MV-4-11 (cell line): ENCODE measurements at places on chromosomes 7 and 10.

DNA sequence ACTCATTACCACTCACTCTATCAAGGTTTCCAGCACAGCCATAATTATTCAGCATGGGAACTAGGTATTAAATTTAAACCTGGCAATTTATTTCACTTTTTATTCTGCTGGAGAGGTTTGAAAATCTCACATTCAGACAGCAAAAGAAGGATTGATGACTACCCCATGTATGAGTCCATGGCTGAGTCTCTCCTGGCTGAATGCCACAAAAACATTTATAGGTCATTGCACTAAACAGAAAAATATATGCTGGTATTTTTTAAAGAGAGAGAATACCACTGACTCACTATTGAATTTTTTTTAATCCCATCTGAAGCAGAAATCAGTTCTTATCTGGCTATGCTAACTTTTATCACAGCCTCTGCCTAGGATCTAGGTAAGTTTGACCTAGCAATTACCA is 336.3 kb downstream of the PPP1R3A start:
- no peak for DNase-seq

- no peak for DNase-seq
Observed at GRCh38 chr10:62010366-62010765, 108.9 kb downstream of the ARID5B start.

- no peak for DNase-seq
Observed at GRCh38 chr7:155840909-155841308, 28.6 kb upstream of the SHH start.

DNA sequence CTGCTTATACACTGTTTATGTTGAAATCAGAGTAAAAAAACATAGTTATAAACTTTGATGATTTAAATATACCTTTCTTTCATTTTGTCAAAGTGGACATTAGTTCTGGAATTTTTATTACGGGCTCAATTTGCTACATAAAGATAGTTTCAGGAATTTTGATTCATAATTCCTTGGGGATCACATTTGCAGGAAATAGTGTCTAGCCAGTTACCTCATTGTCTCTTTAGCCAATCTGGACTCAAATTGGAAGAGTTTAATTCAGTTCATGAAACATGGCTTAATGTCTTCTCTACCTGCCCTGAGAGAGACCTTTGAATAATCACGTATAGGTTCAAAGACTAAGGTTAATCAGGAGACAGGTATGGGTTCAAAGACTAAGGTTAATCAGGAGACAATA is 262.6 kb downstream of the HGF start:
- no peak for DNase-seq

DNA sequence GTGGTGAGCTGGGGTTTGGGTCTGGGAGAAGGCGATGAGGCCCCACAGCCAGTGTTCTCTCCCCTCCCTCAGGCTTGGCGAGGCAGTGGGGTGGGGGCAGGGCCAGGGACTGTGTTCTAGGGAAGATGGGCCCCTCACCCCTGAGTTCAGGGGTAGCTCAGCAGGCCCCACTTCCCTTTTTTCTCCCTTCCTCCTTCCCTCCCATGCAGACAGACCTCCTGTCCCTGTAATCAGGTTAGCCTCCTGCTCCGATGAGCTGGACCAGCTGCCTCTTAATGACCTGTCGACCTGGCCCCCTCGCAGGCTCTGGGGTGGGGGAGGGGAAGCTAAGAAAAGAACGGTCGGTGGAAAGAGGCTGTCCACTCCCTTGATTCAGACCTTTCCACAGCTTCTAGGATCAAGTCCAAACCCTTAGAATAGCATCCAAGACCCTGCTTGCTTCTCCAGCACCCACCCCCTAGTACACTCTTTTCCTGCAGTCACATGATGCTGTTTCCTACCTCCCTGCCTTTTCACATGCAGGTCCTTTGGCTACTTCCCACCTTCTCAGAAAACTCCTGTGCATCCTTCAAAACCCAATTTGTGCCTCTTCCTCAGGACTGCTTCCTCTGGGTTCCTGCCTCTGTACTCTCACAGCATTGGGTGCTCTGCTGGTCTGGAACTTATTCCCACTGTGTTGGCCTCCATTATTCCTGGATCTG is 64.1 kb downstream of the ZMIZ1 start:
- peak; percentile 76 for DNase-seq

DNA sequence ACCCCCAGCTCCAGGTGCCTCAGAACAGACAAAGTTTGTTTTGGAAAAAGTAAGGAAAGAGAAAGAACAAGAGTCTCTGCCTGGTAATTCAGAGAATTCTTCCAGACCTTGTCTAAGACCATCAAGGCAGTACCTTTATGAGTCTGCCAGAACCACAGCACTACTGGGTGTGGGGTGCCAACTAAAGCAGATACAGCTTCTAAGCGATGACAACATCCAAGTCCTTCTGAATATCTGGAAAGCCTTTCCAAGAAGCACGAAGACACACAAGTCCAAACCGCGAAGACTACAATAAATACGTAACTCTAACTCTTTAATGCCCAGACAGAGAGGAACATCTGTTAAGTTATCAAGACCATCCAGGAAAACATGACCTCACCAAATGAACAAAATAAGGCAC is 94.3 kb downstream of the SIRT1 start:
- DNase-seq = no peak

- DNase-seq = no peak
Observed at GRCh38 chr7:86301301-86301700, 342.4 kb upstream of the GRM3 start.

- no peak for DNase-seq
Observed at GRCh38 chr7:105367458-105367857, 21.3 kb downstream of the SRPK2 start.

DNA sequence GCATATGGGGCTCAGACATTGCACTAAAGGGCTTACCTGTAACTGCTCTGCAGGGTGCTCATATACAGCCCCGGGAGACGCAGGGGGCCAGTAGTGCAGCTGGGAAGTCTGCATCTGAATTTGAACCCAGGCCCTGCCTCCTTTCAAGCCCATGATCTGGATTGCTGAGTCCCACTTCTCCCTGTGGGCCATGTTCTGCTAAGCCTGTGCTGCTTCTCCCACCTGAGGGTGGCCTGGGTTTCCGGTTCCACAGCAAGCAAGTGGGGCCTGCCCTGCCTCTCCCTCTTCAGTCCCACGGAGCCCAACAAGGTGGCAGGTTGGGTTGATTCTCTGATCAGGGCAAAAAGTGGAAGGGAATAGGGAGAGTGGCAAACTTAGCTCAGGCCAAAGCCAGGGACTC is 56.6 kb upstream of the GDF10 start:
- DNase-seq = no peak

- no peak for DNase-seq
Observed at GRCh38 chr7:36034020-36034419, 119.0 kb upstream of the EEPD1 start.

DNA sequence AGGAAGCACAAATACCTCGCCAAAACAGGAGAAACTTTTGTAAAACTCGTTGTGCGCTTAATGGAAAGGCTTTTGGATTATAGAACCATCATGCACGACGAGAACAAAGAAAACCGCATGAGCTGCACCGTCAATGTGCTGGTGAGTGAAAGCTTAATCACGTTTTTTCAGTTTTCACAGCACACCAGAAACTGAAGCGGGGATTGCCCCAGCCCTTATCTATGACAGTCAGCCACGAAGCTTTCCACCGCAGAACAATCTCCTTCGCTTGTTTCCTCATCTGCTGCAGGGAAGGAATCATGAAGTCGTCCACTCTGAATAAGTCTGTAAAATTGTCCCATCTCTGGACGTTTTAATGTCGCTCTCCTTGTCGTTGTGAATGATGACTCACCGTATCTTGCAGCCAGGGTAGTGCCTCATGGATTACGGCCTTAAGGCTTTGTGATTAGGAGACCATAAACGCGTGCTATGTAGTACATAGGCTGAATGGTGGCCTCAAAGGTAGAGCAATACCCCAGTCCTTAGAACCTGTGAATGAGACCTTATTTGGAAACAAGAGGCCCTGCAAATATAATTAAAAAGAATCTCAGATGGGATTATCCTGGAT is 174.9 kb upstream of the NPS start:
- no peak for DNase-seq

DNA sequence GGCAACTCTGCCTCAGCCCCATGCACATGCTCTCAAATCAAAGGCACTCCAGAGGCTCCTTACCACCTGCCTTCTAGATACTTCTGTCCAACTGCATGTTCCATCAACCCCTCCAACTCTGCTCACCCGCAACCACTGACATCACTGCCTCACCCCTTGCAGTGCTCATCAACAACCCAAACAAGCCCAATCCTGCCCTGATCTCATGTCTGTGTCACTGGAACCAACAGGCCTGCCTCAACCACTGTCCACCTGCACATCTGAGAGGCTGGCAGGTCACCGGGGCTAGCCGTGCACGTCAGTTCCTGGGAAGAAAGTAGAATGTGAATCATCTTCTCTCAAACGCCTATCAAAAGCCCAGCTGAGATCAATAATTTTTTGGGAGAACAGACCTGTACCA is 33.3 kb downstream of the CTBP2 start:
- DNase-seq = no peak

DNA sequence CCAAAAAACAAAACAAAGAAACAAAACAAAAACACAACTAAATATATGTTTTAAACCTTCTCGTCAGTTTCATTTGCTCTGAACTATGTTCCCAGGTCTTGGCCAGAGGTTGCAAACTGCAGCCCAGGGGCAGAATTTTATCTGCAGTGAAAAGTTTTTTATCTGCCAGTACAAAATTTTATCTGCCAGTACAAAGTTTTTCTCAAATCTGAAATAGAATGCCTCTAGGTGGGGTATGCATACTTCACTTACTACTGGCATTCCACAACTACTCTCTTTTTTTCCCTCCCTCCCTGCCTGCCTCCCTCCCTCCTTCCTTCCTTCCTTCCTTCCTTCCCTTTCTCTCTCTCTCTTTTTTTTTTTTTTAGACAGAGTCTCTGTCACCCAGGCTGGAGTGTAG is 9.4 kb upstream of the CLDN3 start:
- no peak for DNase-seq

DNA sequence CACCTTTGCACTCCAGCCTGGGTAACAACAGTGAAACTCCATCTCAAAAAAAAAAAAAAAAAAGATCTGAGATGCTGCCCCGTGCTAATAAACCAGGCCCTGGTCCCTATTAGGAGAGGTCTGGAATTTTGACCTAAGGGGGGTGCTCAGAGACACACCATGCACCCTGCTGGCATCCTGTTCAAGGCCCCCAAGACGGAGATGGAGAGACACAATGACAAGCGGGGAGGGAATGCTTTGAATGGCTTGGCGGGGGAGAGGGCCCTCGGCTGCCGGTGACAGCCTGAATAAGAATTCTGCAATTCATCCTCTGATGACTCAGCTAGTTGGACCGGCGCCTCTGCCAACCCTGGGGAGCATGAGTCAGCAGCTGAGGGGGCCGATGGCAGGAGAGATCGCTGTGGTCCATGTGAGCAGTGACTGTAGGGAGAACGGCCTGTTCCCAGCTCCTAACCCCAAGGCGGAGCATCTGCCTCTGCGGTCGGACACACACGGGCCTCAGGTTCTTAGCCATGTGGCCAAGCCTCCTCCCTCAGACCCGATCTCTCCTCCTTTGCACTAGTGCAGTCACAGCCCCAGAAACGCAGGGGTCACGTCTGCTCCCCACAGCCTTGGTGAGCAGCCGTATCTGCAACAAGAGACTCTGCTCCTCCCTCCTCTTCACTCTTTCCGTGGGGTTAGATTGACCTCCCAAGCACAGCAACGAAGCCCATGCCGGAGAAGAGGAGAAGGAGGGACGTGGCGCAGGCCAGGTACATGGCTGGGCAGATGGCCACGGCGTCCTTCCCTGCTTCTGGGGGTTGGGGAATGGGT is 14.9 kb downstream of the TRIM56 start:
- peak; percentile 92 for DNase-seq

DNA sequence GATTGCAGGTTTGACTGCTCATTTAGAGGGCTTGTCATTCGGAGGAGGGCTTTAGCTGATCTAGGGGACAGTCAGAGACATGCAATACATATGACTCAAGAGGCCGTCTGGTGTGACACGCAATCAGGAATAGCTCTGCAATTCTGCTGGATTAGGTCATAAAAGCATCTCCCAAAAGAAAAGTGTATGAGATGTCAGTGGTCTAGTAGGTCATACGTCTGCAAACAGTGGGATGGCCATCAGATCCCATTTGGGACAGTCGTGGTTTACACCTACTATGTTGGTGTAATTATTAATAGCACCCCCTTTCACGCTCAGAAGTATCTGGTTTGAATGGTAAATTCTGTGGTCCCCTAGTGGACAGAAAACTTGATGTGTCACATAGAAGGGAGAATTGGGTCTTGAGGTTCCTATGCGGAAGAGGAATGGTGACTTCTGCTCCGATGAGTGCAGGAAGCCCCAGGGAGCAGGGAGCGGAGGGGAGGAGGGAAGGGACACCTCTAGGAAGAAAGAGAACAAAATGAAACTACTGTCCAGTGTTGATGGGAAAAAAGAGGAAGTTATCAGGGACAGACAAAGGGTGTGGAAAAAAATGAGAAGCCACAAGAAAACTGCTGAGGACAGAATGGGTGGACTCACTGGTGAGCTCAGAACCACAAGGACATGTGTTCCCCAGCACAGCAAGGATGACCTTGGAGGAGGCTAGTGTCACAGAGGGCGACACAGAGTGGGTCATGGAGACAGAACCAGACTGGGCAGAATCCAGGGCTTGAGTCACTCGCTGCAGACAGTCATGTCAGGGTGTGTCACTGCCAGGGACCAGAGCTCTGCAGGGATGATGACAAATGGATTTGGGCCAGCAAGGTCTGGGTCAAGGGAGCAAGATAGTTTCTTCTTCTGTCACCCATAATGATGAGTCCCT is 59.9 kb downstream of the MAP3K8 start:
- peak; percentile 98 for DNase-seq

- DNase-seq = no peak
Observed at GRCh38 chr10:75530299-75530698, 98.9 kb downstream of the LRMDA start.

DNA sequence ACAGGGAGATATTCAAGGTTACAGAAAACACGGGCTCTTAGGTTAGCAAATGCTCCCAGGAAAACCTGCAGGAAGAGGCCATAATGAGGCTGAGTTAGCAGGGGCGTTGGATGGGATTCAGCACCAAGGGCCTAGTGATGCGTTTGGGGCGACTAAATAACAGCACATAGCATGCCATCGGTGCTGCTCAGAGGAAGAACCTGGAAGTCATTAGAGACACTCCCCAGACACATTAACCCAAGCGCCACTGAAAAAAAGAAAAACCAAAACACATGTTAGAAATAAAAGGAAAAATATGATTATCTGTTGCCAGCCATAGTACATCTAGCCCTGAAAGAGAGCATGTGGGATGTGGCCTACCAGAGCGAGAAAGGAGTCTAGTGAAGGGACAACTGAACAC is 28.8 kb upstream of the OPALIN start:
- DNase-seq = no peak

GRCh38 chr10:128258421-128258976 is 132.3 kb upstream of the MKI67 start:
- peak; percentile 42 for DNase-seq

- DNase-seq = no peak
Observed at GRCh38 chr7:11345621-11346020, 371.9 kb downstream of the PHF14 start.

GRCh38 chr7:138188290-138188858 is 112.1 kb downstream of the AKR1D1 start:
- peak; percentile 15 for DNase-seq

DNA sequence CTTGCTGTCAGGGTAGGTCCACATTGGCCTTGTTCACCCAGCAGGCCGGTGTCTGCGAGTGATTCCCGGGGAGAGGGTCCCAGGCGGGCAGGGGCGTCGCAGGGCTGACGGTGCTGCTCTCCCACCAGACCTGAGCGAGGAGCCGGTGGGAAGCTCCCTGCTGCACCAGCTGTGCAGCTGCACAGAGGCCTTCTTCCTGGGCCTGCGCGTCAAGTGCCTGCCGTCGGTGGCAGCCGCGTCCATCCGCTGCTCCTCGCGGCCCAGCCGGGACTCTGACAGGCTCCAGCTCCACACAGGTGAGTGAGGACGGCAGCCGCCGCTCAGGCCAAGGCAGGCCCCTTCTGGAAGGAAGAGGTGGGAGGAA is 14.6 kb downstream of the AMZ1 start:
- DNase-seq = no peak
